ENCODE measurements at places on chromosomes 7 and 10. TPM values are rescaled to one million over a fixed set of nuclear protein-coding genes. Genes with fewer than 3 reads are reported as not detected.
A peak's percentile ranks its signal among the peaks of the same experiment; 100 is the strongest.

The TMEM270 gene
- not detected for total RNA-seq

DNA sequence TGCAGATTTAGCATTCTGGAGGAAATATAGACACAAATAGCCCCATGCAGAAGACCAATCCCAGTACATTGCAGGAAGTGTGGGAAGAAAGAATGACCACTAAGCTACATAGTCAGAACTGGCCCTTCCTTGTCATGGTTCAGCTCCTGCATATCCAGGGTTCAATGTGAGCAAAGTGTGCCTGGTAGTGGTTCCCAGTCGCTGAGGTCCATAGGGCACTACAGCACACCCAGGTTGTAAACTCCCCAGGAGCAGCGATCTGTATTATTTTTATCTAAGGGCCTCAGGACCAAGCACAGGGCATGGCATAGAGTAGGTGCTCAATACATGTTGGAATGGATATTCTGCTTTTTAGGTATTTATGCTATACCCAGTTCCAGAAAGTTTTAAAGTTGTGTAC is 114.4 kb downstream of the RTKN2 start:
- no peak for DNase-seq

The ZNF107 gene
- total RNA-seq, result 1.2 TPM

The CLDN4 gene
- total RNA-seq, result 126 TPM

The SYPL1 gene
- 64.8 TPM for total RNA-seq

DNA sequence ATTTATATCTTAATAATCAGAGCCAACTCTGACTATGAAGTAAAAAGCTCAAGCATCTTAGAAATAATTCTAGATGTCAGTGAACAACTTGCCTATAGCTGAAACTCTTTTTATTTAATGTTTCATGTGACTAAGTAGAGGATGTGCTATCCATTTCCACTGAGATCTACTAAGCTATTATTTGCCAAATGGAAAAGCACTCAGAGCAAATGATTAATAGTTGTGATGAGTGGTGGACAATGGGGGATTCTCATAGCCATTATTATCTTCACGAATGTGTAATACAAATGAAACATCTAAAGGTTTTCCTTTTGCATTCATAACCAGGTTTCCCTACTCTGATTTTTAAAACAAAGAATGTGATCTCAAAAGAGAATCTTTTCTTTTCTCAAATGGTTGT is 126.6 kb upstream of the GNAI1 start:
- DNase-seq, result no peak

DNA sequence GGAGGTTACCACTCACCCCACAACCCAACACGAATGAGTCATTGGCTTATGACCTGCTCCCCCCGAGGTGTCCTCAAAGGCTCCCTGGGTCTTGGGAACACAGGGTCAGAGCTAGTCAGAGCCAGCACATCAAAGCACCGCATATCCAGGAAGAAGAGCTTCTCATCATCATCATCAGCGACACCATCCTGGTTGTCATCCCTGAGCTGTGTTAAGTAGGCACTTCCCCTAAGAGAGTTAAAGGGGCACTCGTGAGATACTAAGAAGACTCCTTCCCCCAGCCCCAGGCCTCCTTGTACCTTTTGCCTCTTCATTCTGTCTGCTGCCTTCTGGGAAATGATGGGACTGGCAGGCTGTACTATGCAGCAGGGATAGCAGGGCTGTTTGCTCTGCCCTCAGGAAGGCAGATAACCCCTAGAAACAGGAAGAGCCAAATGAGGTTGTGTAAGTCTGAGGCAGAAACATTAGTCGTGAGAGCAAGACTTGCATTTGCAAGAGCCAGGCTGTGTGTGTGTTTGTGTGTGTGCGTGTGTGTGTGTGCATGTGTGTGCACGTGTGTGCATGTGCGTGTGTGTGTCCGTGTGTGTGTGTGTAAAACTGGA is 11.1 kb upstream of the CPA1 start:
- peak; percentile 47 for DNase-seq

The GLI3 gene
- 2.4 TPM for total RNA-seq

The PPP1R17 gene
- total RNA-seq, result not detected

DNA sequence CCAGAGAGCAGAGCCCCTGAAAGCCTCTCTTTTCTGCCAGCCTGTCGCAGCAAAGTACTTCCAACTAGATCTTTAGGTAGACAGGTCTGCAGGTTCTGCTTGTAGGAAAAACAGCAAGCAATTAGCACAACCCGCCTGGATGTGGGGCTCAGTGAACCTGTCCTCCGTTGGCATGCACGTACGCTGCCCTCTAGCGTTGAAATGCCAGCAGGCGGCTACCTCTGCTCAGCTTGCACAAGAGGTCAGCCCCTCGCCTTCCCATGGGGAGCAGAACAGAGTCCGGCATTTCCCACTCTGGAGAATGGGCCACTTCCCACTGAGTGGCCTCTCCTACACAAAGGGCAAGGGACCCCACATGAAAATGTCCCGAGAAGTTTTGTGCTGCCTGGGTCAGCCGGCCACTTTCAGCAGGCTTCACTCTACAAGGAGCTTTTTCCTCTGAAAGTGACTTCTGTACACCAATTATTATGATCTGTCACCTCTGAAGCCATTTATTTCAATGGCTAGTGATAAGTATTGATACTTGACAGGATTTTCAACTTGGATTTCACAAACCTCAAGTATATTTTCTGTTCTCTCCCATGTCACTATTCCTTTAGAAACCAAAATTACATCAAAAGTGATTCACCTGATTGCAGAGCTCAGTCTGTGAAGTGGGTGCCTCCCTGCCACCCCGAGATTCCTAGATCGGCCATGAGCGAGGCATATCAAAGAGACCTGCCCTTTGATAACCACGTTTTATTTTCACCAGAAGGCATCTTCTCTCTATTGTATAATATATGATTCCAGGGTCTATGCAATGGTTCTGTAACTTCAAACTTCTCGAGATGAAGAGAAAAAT is 56.7 kb downstream of the JCAD start:
- DNase-seq, result peak; percentile 69

GRCh38 chr7:12619461-12620069 is 49.0 kb downstream of the SCIN start:
- DNase-seq, result no peak

The MYL10 gene
- not detected for total RNA-seq

The SAMD9L gene
- 0.64 TPM for total RNA-seq

DNA sequence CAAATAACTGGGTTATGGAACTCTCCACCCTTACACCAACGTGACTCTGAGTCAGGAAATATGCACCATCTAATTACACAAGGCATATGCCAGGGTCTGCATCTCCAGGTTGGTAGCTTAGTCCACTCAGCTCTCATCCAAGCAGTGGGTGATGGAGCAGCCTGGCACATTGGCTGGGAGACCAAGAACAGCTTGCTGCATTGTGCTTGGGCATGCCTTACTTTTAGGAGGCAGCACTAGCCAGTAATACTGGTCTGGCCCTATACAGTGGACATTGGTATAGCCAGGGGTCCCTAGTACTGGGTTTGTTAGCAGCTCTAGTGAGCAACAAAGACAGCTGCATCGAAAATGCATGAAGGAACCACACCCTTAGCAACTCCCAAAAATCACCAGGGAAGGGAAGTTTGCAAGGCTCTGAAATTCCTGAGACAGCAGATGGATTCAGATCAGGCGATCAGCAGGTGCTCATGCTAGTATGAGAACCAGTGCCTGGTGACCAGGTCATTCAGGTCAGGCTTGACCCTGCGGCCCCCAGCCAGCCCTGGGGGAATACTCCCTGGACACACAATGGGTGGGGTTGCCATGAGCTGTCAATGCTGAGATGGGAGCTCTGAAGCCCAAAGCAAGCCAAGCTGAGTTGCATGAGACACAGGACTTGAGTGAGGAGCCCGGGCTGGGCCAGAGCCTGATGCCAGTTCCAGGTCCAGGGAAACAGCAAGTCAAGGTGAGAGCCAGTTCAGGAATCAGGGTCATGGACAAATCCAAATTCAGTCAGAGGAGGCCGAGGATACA is 217.9 kb upstream of the ZMIZ1 start:
- DNase-seq, result no peak

DNA sequence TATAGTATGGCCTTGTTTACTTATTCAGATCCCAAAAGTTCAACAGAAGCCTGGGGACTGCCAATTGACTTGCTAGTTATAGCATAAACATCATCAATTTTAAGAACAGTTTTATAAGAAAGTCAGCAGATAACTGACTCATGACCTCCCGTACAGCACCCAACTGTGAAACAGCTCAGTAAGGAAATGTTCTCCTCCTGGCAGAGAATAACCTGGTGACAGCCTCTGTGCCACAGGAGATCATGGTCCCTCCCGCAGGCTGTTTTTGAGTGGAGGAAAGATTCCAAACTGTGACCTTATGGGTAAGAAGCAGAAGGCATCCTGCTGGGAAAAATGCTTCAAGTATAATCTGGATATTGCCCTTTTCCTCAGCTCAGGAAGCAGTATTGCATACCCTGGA is 182.5 kb downstream of the SEMA3D start:
- no peak for DNase-seq

DNA sequence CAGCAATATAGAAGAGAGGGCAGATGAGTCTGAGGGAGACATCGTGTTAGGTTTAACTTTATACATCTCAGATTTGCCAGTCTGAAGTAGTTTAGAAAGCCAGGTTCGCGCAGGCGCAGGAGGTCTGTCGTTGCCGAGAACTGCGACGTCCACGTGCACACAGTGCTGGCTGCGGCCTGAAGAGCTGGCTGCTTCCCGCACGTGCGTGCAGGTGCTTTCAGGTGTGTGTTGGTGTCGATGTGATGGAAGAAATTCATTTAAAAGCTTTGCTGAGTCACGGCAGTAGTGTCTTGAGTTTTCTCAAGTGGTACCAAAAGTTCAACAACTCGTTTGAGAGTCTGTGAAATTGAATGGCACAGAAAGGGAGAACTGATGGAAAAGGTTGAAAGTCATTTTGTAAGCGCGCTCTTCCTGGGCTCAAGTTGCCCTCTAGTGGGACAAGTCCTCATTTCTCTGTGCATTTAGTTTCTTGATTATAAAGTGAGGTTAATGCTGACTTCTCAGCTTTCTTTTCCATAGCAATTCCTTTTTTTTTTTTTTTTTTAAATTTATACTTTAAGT is 18.6 kb downstream of the WDR37 start:
- DNase-seq, result peak; percentile 18

The CYP2C19 gene
- 0.26 TPM for total RNA-seq

GRCh38 chr7:129617652-129618051 is 6.1 kb downstream of the NRF1 start:
- DNase-seq, result no peak

GRCh38 chr7:25823571-25823970 is 328.4 kb upstream of the NFE2L3 start:
- DNase-seq, result no peak

GRCh38 chr10:131433568-131433967 is 122.0 kb upstream of the TCERG1L start:
- no peak for DNase-seq

The ABCC2 gene
- total RNA-seq, result 0.53 TPM

DNA sequence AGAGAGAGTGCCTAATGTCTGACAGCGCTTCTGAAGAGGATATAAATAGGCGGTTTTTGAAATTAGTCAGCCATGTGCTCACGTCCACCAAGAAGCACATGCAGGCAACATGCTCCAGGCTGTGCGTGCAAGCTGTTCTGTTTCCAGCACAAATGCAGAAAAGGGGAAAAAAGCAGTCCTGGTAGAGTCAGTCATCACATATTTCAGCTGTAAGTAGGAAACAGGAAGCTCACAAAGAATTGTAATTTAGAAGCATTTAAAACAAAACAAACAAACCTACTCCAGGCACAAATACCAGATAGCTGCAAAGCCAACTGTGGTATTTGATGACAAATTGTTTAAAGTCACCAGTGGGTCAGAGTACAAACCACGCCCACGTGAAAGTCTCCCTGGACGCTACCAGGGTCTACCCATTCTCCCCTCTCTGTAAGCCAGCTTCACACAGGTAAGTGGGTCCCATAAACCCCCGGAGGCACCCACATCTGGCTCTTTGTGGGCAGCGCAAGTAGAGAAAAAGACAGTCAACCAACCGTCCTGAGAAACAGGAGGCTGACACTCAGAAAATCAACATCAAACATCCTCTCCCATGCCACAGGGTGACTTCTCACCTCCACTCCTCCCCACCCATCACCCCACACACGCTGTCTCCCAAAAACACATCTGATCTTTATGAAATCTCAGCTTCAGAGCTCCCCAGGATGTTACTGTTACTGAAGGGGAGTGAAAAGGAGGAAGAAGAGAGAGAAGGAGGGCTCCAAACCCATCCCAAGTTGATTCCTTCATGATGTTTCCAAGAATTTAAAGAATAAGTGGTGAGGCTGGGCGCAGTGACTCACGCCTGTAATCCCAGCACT is 186.4 kb downstream of the FAM107B start:
- peak; percentile 86 for DNase-seq

DNA sequence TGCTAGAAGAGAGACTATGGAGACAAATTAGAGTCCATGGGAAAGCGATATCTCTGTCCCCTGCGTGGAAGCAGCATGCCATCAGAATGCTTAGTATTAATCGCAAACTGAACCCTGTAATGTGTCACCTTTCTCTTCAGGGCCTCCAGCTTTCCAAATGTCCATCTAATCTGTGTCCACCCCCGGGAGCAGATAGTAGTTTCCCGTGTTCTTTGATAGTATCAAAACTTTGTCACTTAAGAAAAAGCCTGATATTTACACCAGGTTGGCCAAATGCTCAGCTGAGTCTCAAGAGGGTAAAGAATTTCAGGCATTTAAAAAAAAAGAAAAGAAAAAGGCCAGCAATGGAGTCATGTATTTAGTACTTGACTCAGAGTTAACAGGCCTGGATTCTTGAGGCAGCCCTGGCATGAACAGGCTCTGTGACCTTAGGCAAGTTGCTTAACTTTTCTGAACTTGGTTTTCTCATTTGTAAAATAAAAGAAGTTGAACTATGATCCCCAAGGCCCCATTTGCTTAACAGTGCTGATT is 10.4 kb upstream of the GSAP start:
- DNase-seq, result peak; percentile 54

Measured in bronchial epithelial cell (primary cell).